ENCODE measurements at places on chromosomes 6 and 20.

GRCh38 chr6:108164815-108165706 is 761 bp upstream of the NR2E1 start:
- no peak for DNase-seq

GRCh38 chr6:19632230-19632629 is 204.9 kb upstream of the ID4 start:
- no peak for DNase-seq

GRCh38 chr20:32479012-32479411 is 106.1 kb downstream of the NOL4L start:
- DNase-seq, result no peak

DNA sequence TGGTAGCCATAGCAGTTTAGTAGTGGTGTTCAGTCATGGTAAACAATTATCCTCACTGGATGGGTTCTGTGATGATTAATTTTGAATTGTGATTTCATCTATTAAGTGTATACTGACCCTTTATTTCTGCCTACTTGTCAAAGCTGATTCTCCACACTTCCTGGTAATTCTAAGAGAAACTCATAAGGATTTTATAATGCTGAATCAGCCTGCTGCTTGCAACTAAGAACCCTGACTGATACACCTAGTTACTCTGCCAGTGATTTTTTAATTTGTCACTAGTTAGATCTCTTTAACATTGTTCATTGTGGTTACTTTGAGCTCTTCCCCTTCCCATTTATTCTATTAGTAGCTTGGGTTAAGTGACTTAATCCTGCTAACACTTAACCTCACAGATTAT is 8.6 kb downstream of the CDC40 start:
- DNase-seq, result no peak

- DNase-seq, result no peak
Measured at GRCh38 chr6:124026694-124027093, 223.0 kb downstream of the NKAIN2 start.

GRCh38 chr6:164911873-164912580 is 397.4 kb downstream of the C6orf118 start:
- no peak for DNase-seq

DNA sequence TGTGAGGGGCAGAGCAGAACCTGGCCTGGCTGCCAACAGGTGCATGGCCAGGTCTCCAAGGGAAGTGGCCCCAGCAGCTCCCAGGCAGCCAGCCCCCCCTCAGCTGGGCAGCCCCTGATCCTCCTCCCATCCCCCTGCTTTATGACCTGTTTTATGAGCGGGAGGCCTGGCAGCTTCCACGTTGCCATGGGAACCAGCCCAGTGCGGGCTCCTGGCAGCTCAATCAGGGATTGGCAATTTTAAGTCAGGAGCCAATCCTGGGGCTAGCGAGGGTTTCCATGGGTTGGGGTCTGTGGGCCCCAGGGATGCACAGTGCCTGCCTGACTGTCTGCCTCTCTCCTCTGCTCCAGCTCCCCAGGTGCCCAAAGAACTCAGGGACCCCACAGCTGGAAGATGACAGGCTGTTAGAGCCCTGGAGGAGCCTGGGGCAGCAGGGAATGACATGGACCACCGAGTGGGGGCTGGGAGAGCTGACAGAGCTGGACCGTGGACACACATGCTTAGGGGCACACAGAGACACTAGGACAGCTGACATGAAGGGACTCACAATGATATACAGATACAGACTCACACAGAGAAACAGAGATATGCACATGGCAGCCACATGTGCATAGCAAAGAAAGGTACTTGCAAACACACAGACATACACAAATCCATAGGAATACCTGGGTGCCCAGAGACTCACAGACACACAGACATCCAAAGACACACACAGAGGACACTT is 56.5 kb upstream of the SIRPA start:
- no peak for DNase-seq

DNA sequence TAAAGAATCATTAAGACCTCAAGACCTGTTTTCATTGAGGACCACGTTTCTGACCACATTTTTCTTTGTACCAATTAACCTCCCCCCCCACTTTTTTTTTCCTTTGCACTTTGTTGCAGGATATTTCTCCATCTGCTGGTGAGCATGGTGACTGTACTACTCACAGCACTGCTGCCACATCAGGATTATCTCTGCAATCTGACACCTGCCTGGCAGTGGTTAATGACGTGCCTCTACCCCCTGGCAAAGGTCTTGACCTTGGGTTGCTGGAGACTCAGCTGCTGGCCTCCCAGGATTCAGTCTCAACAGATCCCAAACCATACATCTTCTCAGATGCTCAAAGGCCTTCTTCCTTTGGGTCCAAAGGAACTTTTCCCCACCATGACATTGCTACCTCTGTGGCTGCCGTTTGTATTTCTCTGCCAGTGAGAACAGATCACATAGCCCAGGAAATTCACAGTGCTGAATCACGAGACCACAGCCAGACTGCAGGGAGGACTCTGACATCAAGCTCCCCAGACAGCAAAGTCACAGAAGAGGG is 46.6 kb upstream of the EDN3 start:
- DNase-seq, result no peak

DNA sequence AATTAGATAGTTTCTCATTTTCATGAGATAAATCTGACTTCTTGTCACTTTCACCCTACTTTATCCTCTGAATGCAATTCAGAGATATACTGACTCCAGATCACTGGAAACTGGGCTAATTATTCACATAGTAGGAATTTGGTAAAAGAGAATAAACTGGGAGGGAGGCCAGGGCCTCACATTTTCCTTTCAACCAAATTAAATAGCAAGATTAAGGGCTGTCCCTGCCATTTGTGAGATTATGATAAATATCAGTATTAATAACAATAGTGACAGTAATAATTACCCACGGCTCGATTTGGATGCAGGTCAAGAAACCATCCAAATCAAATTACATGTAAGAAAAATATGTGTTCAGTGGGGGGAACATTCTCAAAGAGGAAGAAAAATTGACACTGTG is 140.5 kb downstream of the CD83 start:
- no peak for DNase-seq

DNA sequence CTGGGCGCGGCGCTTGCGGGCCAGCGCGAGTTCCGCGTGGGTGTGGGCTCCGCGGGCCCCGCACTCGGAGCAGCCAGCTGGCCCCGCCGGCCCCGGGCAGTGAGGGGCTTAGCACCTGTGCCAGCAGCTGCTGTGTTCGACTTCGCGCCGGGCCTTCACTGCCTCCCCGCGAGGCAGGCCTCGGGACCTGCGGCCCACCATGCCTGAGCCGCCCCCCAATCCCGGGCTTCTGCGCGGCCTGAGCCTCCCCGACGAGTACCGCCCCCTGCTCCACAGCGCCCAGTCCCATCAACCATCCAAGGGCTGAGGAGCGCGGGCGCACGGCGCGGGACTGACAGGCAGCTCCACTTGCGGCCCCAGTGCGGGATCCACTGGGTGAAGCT is 36.2 kb downstream of the RIOK1 start:
- no peak for DNase-seq

DNA sequence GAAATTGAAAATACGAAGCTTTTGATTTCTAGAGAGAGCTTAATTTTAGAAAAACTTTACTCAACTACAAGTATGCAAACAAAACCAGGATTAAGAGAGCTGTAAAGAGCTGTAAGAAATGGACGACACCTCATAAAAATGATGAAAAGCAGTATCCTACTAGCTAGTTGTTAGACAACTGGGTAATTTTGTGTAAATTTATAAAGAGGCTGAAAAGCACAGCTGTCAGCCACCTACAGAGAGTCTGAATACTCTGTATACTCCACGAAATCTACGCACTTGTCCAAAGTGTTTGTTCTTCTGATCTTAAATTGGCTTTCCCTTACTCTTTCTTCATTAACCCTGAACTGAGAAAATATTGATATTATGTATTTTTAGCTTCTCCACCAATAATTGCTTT is 808.4 kb upstream of the EPHA7 start:
- peak; percentile 40 for DNase-seq
